ENCODE measurements at places on chromosomes 13 and 19.
A peak's percentile ranks its signal among the peaks of the same experiment; 100 is the strongest.

- no peak for DNase-seq
Measured at GRCh38 chr19:15297416-15298224, 34.7 kb downstream of the BRD4 start.

DNA sequence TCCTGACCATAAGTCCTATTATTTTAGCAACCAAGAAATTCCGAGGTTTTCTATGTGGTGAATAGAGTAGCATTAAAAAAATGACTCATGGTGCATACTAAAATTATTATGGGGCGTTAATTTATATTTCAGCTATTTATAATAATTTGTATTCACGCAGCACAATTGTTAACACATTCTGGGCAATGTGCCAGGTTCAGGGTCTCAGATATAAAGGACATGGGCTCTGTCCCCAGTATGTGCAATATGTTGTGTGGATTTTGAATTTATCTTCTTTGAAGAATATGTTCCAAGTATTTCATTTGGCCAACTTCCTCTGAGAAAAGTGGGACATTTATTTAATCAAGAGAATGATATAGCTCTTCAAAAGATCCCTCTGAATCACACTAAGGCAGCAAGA is 1434.7 kb upstream of the PRR20A start:
- no peak for DNase-seq

GRCh38 chr13:99489028-99489427 is 12.2 kb upstream of the TM9SF2 start:
- DNase-seq: no peak

DNA sequence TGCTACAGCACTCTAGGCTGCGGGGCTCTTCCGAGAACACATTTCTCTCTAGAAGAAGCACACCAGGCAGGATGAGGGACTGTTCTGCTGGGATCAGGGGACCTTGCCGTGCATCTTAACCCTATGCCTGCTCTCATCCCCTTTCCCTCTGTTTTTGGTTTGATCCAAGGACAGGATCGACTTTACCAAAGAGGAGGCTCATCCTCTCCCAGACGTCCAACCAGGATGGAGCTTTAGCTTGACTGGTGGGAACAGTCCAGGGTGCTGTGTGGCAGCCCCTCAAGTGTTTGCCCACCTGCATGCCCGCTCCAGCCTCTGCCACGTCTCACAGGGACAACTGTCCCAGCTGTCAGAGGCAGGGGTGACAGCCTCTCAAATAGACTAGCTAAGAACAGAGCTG is 42.3 kb upstream of the KCTD15 start:
- DNase-seq: no peak

DNA sequence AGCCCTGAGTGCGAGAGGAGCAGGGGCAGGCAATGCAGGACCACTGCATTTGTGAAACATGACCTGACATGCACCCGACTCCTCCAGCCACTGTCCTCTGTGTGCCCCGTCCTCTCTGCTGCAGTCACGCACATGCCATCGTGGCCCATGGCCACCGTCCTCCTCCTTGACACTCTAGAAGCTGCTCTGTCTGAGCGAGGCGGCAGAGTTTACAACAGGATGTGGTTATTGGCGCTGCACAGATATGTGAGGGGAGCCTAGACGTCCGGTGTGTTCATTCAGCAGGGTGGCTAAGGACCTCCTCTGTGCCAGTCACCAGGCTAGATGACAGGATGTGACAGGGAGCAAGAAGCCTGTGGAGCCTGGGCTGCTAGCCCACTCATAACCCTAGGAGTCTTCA is 277.8 kb downstream of the FOXO1 start:
- DNase-seq: no peak

GRCh38 chr19:3608079-3608641 is 1.5 kb upstream of the TBXA2R start:
- DNase-seq: no peak

GRCh38 chr19:21101521-21102242 is 19.7 kb downstream of the ZNF714 start:
- DNase-seq: no peak

GRCh38 chr13:75652726-75653125 is 16.6 kb downstream of the LMO7 start:
- no peak for DNase-seq

GRCh38 chr13:40401911-40402776 is 264.3 kb downstream of the FOXO1 start:
- peak; percentile 92 for DNase-seq

DNA sequence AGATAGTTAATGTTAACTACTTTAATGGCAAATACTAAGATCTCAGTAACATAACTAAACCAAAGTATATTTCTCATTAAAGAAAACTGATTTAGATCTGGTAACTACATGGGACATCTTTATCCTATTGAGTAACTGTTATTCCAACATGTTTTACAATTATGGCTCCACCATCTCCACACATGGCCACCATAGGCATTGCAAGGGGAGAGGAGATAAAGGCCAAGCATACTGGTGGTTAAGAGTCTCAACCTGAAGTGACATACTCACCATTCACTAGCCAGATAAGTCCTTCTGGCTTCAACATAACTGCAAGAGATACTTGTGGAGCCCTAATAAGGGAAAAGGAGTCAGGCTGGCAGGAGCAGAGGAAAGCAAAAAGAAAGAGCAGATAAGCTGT is 1586.4 kb upstream of the SPRY2 start:
- no peak for DNase-seq

GRCh38 chr19:7455600-7456296 is 33.1 kb downstream of the PEX11G start:
- DNase-seq: no peak

- no peak for DNase-seq
Measured at GRCh38 chr13:74158571-74159352, 24.6 kb upstream of the KLF12 start.

DNA sequence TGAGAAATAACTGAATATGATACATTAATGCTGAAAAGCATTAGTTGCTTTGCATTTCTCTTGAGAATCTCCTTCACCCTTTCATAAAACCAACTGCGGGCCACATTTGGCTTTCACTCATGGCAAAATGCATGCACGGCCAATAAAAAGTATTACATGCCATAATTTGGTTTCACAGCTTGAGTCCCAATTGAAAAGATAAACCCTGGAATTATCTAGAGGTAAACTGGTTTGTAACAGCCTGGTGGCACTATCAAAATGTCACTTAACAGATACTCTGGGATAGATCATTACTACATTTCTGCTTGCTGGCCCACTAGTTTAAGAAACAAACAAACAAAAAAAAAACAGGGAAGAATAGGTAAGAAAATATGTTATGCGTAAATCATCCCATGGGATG is 3.9 kb downstream of the OBI1 start:
- no peak for DNase-seq

- no peak for DNase-seq
Measured at GRCh38 chr19:19406878-19407632, 1.6 kb downstream of the GATAD2A start.

DNA sequence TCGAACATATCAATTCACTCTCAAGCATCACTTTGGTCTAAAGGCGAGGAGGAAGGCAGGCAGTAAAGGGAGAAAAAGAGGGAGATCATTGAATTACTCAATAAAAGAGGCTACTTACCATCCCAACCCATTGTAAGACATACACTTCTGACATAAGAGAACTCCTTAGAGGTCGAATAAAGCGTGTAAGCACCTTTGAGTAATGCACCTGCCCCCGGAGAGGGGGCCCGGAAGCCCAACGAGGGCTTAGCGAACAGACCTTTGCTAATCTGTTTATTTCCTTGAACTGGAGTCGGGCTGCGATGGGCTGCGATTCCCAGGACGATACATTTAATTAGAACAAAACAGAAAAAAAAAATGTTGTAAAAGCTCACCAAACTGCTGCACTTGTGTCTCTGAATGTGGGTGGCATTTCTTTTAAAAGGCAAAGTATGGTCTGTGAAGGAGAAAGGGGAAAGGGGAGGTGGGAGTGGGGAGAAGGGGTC is 3.0 kb downstream of the ZC3H4 start:
- DNase-seq: no peak

DNA sequence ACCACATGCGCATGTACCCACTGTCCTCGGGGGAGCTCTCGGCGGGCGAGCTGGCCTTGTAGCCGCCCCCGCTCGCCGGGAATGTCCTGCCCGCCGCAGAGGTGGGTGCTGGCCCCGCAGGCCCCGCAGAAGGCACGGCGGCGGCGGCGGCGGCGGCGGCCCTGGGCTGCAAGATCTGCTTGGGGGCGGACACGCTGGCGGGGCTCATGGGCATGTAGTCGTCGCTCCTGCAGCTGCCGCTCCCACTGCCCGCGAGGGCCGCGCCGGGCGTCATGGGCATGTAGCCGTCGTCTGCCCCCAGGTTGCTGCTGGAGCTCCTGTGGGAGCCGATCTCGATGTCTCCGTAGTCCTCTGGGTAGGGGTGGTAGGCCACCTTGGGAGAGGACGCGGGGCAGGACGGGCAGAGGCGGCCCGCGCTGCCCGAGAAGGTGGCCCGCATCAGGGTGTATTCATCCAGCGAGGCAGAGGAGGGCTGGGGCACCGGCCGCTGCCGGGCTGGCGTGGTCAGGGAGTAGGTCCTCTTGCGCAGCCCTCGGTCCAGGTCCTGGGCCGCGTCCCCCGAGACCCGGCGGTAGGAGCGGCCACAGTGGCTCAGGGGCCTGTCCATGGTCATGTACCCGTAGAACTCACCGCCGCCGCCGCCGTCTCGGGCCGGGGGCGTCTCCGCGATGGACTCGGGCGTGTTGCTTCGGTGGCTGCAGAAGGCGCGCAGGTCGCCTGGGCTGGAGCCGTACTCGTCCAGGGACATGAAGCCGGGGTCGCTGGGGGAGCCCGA is 2.4 kb downstream of the IRS2 start:
- no peak for DNase-seq

DNA sequence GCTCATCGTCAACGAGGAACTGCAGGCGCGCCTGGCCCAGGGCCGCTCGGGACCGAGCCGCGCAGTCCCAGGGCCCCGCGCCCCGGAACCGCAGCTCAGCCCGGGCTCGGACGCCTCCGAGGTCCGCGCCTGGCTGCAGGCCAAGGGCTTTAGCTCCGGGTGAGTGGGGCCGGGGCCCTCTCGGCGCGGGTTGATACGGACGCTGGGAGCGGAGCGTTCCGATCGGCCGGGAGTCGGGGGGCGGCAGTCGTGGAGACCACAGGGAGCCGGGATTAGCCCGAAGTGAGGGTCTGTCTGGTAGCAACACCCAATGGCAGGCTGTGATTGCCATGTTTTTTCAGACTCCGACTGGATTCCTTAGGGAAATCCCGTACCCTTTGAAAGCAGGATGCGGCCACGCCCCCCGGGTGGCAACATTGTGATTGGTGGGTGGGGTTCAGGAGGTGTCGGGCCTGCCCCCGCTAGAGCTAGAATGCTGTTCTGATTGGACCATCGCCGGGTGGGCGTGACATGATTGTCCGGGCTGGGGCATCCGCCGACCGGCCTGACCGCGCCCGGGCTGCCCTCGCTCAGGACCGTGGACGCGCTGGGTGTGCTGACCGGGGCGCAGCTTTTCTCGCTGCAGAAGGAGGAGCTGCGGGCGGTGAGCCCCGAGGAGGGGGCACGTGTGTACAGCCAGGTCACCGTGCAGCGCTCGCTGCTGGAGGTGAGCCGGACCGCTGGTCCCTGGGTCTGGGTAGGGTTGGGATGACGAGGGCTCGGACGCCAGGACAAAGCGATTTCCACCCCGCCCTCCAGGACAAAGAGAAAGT is 11.3 kb downstream of the EPS8L1 start:
- peak; percentile 90 for DNase-seq

DNA sequence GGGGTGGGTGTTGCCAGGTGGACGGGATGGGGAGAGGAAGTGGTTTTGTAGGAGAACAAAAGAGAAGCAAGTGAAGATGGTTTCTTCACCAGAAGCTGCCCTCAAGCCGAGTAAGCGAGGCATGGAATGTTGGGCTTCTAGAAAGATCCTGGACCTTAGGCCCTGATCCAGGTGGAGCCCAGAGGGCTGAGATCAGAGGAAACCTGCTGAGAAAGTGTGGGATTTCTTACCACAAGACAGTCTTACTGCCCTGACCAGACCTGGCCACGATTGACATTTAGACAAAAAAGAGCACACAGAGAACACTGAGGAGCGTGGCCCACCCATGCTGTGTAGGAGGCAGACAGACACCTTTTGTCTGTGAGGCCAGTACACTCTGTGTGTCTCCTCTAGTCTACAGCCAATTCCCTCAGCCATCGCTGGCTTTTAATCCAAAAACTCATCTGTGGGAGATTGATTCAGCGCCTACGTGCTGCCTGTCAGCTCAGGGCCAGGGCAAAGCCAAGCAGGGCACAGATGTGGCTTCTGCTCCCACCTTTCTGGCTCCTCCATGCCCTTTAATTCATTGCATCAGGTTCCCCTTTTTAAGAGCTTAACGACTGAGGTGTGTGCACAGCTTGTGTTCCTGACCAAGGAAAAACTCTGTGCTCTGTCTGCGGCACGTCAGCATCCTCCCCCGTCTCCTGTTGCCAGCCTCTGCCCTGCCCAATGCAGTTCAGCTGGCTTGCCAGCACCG is 123.3 kb downstream of the AKAP11 start:
- no peak for DNase-seq
